ENCODE measurements at places on chromosomes 7 and 10.

GRCh38 chr10:114285961-114286441 lies 46.9 kb downstream of the VWA2 start:
- no peak for DNase-seq

DNA sequence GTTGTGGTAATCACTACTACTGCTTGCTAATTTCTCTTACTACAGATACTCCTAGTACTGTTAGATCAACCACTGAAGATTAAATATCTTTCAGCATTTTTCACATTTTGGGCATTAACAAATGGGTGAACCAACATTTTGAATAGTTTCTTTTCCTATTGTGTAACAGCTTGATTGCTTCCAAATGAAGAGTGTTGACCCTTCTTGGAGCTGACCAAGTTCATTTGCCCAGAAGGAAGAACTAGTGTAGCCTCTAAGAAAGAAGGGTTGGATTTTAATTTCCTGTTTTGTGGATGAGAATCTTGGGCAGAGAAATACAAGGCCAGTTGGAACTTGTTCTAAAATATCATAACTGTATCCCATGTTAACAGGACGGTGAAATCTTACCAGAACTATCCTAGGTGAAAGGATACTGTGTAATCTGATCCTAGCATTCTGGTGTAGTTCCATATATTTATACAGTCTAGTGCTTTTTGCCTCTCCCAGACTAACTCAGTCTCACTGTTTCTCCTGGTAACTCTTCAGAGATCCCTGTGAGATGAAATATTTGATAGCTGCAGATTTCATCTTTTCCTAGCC lies 37.3 kb downstream of the SND1 start:
- no peak for DNase-seq

GRCh38 chr10:94125856-94126255 lies 132.1 kb downstream of the PLCE1 start:
- DNase-seq = no peak

- DNase-seq = no peak
Measured at GRCh38 chr7:106075937-106076336, 36.2 kb downstream of the SYPL1 start.

GRCh38 chr10:14571866-14572507 lies 202.7 kb downstream of the FAM107B start:
- DNase-seq = no peak

GRCh38 chr7:33921216-33921938 lies 16.0 kb downstream of the BMPER start:
- no peak for DNase-seq

GRCh38 chr10:17431871-17432311 lies 22.5 kb downstream of the ST8SIA6 start:
- DNase-seq = no peak

- DNase-seq = no peak
Measured at GRCh38 chr7:155585951-155586350, 39.6 kb upstream of the CNPY1 start.

GRCh38 chr10:118901380-118901779 lies 128.1 kb upstream of the NANOS1 start:
- DNase-seq = no peak

- DNase-seq = no peak
Measured at GRCh38 chr7:42621543-42622219, 290.2 kb downstream of the C7orf25 start.

- no peak for DNase-seq
Measured at GRCh38 chr10:90470966-90471365, 386.9 kb downstream of the HTR7 start.

- DNase-seq = peak; percentile 61
Measured at GRCh38 chr10:8039321-8039881, 15.1 kb upstream of the GATA3 start.

DNA sequence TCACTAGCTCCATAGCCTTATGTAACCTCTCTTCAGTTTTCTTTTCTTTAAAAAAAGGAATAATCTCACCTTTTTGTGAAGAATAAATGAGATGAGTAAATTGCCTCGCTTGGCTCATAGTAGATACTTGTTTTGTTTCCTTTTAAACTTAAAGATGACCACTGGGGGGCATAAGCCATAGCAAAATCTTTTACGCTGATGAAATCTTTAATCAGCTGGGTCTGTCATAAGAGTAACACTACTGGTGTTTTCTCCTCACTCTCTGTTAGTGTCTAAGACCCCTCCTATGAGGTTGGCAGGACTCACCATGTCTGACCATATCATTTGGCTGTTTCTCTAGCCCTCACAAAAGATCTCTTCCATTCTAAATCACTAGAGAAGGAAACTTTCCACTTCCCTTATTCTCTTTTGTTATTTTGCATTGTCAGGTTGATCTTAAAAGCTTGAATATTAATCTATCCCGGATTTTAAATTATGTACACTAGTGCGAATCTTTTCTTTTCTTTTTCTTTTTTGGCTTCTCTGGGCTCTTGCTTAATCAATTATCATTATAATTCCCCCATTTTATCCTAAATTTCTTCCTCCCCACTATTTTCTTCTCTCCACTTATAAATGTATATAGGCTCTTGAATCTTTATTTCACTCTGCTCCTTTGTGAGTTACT lies 12.5 kb downstream of the STAG3 start:
- DNase-seq = no peak

GRCh38 chr7:18179093-18179492 lies 151.4 kb upstream of the PRPS1L1 start:
- no peak for DNase-seq

DNA sequence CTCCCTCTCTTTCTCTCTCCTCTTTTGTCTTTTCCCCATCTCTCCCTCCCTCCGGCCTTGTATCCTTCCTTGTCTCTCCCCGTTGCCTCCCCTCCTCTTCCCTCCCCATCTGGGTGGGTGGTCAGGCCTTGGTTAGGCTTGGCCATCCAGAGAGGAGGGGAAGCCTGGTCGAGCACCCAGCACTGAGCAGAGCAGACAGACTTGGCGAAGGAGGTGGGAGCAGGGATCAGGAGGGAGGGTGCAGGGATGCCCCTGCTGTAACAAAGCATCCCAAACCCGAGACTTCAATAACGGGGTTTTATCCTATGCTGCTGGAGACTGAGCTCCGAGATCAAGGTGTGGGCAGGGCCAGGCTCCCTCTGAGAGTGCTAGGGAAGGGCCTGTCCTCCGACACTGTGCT lies 97.3 kb downstream of the PAXIP1 start:
- no peak for DNase-seq

GRCh38 chr10:117408436-117409384 lies 33.5 kb upstream of the PDZD8 start:
- DNase-seq = no peak

DNA sequence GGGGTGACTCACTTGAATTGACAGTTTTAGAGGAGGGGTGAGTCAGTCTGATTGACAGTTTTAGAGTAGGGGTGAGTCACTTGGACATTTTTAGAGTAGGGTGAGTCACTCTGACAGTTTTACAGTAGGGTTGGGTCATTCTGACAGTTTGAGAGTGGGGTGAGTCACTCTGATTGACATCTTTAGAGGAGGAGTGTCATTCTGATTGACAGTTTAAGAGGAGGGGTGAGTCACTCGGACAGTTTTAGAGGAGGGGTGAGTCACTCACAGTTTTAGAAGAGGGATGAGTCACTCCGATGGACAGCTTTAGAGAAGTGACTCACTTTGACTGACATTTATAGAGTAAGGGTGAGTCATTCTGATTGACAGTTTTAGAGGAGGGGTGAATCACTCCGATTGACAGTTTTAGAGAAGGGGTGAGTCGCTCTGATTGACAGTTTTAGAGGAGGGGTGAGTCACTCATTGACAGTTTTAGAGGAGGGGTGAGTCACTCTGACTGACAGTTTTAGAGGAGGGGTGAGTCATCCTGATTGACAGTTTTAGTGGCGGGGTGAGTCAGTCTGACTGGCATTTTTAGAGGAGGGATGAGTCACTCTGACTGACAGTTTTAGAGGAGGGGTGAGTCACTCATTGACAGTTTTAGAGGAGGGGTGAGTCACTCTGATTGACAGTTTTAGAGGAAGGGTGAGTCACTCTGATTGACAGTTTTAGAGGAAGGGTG lies 595.9 kb downstream of the DNAJB6 start:
- no peak for DNase-seq

GRCh38 chr7:45984386-45985295 lies 63.6 kb upstream of the IGFBP3 start:
- no peak for DNase-seq

DNA sequence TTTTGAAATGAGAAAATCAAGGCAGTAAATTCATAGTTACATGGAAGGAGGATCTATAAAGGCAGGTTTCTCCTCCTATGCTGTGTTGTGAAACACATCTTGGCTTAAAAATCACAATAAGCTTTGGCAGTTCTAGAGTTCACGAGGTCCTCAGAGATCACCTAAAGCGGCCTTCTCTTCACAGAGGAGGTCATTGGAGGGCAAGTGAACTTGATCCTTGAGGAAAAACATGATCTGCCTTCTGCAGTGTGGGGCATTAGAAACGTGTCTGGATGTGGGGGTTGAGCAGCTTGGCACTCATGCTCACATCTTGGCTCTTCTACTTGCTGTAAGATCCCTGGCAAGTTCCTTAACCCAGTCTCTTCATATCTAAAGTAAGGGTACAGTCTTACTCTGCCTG lies 96.1 kb upstream of the BMPER start:
- DNase-seq = no peak
